ENCODE measurements at places on chromosomes 5 and 9.

- DNase-seq, result no peak
Observed at GRCh38 chr5:74241751-74242140, 398.8 kb downstream of the ENC1 start.

- no peak for DNase-seq
Observed at GRCh38 chr9:706606-707459, 134.7 kb upstream of the DMRT1 start.

DNA sequence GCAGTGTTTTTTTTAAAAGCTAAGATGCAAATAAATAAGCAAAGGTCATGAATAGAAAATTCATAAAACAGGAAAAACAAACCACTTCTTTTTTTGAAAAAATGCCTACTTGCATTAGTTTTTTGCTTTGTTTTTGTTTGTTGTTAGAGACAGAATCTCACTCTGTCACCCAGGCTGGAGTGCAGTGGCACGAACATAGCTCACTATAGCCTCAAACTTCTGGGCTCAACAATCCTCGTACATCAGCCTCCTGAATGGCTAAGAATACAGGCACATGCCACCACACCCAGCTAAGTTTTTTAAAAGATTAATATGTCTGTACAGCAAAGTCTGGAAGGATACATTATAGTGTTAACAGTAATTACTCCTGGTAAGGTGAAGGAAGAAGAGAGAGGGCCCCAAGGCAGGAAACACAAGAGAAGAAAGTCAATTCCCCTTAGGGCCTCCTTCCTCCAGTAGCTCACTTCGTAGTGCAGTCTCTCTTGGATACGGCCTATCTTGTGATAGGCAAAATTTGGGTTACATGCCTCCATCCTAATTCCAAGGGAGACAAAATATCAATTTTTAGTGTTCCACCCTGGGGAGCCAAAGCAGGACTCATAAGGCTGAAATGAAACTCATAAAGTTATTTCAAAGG is 15.3 kb downstream of the FAM169A start:
- DNase-seq, result no peak

GRCh38 chr9:113695440-113695851 is 180.7 kb upstream of the ZNF618 start:
- no peak for DNase-seq

Measured in activated CD4-positive, CD25-positive, alpha-beta regulatory T cell treated with anti-CD3 and anti-CD28 coated beads, Interleukin-2, amount 50 U/mL, for 72 hours (primary cell).